HTR-8/SVneo (cell line): ENCODE measurements at places on chromosomes 13 and 19.

DNA sequence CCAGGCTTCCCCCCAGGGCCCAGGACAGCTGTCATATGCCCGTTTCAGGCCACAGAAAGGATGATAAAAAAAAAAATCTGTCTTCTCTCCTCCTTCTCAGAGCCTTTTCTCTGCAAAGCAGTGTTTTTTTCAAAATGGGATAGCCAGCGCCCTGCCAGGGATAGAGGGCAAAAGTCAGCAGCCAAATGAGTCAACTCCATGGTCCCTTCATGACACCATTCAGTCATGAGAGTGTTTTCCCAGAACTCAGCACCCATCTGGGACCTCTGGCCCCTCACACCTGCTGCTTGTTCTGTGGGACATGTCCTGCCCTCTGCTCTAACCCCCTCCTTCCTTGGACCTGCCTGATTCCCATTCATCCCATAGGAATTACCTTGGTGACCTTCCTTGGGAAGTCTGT, 95.0 kb downstream of the CYSLTR2 start:
- DNase-seq, result no peak

GRCh38 chr13:75656425-75656989, 20.4 kb downstream of the LMO7 start:
- DNase-seq, result no peak

GRCh38 chr19:48705431-48705830, 9.7 kb downstream of the FUT2 start:
- no peak for DNase-seq

- no peak for DNase-seq
Observed at GRCh38 chr13:77859450-77859849, 59.2 kb downstream of the EDNRB start.

DNA sequence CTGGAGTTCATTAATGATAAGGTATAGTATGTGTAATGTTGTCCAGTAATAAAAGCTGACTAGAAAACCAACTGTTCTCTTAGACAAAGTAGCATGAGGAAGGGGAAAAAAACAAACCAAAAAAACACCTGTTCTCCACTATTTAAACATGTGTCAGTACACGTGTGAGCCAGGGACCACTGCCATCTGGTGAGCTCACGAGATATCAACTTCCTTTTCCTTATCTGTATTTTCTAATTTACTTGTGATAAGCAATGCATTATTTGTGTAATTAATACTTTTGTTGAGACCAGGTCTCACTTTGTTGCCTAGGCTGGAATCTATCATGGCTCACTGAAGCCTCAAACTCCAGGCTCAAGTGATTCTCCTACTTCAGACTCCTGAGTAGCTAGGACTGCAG, 4.3 kb upstream of the SIX5 start:
- DNase-seq, result no peak
